ENCODE measurements at places on chromosomes 5 and 9. TPM values are rescaled to one million over a fixed set of nuclear protein-coding genes. Genes with fewer than 3 reads are reported as not detected.

GRCh38 chr5:61346511-61346910 lies 14.5 kb downstream of the ZSWIM6 start:
- H3K4me3 ChIP-seq, result no peak overlapping the region
- no peak for DNase-seq
- H3K4me1 ChIP-seq, result peaks cover 12% of the 10 kb centered on the region
- H3K27me3 ChIP-seq, result no peaks in the 10 kb centered on the region
- no peak overlapping the region for H3K27ac ChIP-seq

Gene ADRB2
- total RNA-seq, result 2.8 TPM

- H3K4me3 ChIP-seq, result no peak overlapping the region
- no peaks in the 10 kb centered on the region for H3K27me3 ChIP-seq
- DNase-seq, result no peak
- H3K27ac ChIP-seq, result no peak overlapping the region
- no peaks in the 10 kb centered on the region for H3K36me3 ChIP-seq
These were observed 306.4 kb upstream of the PANK3 start for GRCh38 chr5:168885324-168886120.

- no peak overlapping the region for H3K4me3 ChIP-seq
- H3K27ac ChIP-seq, result no peak overlapping the region
- H3K36me3 ChIP-seq, result no peaks in the 10 kb centered on the region
- no peak for DNase-seq
- no peaks in the 10 kb centered on the region for H3K27me3 ChIP-seq
These were observed 78.4 kb downstream of the APBA1 start for GRCh38 chr9:69593756-69594155.

Gene ADAMTSL2
- 5.5 TPM for total RNA-seq

Gene FAM120AOS
- total RNA-seq, result 48.5 TPM

Gene CARTPT
- not detected for total RNA-seq

Gene CCNO
- total RNA-seq, result 0.95 TPM

DNA sequence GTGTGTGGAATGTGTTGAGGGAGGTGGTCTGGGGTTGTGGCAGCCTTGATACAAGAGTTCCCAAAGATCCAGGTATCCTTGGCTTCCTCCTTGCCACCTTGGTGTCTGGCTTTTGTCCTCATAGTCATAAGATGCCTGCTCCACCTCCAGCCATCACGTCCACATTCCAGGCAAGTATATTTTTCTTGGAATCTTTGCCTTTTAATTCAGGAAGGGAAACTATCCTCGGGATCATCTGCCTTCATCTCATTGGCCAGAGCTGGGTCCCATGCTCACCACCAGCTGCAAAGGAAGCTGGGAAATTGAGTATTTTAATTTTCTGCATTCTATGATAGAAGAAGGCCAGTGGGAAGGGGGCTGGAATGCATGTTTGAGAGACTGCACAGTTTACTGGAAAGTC lies 186.7 kb downstream of the C9orf50 start:
- H3K27ac ChIP-seq, result no peak overlapping the region
- H3K36me3 ChIP-seq, result no peaks in the 10 kb centered on the region
- H3K27me3 ChIP-seq, result no peaks in the 10 kb centered on the region
- H3K4me1 ChIP-seq, result peaks cover 8% of the 10 kb centered on the region

Measured in thoracic aorta (tissue), 2 donors.